ENCODE measurements at places on chromosomes 11 and 22.

DNA sequence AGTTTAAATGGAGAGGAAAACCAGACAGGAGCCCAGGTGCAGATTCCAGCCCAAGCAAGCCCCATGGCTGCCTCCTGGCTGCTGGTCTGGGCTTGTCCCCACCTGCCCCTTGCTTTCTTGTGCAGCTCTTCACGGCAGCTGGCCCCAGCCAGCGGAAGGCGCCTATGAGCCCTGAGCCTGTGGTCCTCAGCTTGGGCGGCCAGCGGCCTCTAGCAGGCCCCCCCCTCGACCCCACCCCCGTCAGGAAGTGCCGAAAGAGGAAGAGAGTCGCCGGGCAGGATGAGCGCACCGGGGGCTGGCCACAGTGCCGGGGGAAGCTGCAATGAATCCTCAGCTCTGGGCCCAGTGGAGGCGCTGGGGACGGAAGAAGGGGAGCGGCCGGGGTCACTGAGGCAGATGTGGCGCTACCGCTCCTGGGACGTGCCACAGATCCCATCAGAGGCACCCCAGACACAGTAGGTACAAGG is 2.1 kb upstream of the DGKZ start:
- no peak for DNase-seq

DNA sequence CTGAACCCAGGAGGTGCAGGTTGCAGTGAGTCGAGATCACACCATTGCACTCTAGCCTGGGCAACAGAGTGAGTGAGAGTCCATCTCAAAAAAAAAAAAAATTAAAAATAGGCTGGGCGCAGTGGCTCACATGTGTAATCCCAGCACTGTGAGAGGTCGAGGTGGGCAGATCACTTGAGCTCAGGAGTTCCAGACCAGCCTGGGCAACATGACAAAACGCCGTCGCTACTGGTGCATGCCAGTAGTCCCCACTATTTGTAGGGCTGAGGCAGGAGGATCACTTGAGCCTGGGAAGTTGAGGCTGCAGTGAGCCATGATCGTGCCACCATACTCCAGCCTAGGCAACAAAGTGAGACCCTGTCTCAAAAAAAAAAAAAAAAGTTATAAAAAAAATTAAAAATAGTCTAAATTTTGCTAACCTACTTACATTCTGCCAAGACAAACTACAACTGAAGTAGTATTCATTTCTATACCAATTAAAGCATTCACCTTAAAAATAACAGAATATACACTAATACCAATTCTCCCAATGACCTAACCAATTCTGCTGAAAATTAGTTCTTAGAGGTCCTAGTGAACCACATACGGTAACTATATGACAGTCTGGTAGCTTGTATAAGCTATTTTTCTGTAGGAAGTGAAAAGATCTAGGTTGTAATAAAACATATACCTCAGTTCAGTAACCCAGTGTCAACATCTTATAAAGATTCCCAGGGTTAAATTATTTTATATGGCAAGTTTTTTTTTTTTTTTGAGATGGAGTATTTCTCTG is 7.1 kb downstream of the DDX6 start:
- DNase-seq: no peak

DNA sequence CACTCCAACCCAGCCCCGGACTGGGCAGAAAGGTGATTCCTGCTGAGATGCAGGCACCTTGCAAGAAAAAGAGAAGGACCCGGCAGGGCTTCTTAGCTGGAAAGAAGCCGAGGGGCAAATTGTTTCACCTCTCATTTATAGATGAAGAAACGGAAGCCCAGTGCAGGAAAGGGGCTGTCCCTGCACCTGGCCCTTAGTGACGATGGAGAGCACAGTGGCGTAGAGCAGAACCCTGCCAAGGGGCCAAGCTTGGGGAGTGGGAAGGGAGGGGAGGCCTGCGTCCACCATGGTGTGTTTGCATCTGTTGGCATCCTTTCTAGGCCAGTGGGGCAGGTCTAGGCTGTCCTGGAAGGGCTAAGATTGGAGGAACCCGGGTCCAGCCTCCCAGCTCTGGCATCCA is 7.8 kb upstream of the MS4A15 start:
- no peak for DNase-seq

DNA sequence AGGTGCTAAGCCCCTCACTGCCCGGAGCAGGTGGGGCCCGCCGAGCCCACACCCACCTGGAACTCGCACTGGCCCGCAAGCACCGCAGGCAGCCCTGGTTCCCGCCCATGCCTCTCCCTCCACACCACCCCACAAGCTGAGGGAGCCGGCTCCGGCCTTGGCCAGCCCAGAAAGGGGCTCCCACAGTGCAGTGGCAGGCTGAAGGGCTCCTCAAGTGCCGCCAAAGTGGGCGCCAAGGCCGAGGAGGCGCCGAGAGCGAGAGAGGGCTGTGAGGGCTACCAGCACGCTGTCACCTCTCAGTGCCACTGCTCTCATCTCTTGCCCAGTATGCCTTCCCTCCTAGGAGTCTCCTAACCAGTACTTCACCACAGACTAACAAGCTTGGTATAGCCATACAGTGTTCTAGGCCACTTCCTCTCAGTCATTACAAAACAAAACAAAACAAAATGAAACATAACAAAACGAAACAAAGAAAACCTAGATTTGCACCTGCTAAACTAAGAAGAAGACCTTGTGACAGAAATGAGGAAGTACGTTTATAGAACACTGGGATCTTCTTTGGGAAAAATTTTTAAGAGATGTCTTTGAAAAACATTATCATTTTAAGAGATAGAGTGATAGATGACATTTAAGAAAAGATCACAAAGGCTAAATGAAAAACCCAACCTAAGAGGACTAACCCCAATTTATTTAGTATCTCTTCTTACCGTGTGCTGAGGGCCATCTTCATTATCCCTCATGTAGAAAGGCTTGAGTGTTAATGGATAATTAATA is 47.7 kb upstream of the GAB2 start:
- no peak for DNase-seq

DNA sequence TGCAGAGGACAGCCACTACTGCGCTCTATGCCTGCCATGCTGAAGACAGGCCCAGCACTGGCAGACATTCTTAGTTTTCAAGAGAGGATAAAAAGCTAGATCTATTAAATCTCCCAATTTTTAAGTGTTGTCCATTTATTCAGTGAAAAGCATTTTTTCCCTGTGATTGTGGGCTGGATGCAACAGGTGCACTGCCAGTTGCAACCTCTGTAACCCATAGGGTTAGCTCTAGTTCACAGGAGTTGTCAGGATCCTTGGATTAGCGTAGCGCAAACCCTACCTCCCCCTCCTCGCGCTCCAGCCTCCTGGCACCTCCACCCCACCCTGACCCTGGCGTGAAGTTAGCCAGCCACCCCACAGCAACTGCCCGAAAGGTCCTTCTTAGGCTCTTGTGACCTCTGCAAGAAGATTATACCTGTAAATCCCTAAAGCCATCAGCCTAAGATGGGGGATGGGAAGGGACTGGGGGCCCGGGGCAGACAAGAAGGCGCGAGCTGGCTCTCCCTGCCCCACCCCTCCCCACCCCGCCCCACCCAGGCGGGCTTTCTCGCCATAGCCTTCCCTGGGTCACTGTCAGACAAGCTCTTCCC is 30.9 kb downstream of the EIF3F start:
- no peak for DNase-seq

- DNase-seq: no peak
Observed at GRCh38 chr11:128505449-128506065, 81.8 kb downstream of the ETS1 start.

DNA sequence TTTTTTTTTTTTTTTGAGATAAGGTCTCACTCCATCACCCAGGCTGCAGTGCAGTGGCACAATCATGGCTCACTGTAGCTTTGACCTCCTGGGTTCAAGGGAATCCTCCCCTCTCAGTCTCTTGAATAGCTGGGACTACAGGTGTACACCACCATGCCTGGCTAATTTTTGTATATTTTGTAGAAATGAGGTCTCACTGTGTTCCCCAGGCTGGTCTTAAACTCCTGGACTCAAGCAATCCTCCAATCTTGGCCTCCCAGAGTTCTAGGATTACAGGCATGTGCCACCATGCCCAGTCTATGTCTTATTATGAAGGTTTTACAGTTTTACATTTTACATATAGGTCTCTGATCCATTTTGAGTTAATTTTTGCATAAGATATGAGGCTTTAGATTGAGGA is 20.4 kb upstream of the MAPK1 start:
- no peak for DNase-seq

DNA sequence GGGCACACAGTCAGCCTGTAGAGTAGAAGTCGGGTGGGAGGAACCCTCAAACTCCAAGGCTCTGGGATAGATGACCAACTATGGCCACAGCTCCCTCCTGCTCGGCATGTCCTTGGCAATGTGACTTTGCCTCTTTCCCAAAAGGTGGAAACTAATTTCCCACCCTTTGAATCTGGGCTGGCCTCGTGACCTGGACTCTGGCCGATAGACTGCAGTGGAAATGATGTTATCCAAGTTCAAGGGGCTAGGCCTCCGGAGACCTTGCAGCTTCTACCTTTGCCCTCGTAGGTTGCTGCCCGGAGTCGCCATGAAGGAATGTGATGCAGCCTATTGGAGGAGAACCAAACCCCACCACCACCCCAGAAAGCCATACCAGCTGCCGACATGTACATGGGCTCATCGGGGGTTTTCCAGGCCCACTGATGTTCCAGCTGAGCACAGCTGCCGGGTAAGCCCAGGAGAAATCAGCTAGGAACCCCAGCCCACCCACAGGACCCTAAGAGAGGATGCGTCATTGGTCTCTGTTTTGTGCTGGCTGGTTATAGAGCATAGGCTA is 30.4 kb downstream of the KCNJ4 start:
- no peak for DNase-seq

DNA sequence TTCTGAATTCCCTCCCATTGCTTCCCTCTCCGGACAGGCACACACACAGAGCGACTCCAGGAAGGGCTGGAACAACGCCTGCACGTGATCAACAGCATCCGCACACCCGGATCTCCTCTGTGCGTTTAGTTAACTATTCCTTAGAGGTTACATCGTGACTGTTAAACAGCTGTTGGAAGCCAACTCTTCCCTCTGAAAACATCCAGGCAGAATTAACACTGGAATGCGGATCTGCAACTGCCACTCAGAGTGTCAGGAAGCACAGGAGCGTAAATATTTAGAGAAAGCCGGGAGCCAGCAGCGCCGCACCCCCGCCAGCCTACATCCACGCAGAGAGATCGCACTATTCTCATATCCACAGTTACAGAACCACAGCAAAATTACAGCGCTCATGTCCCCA is 46.2 kb downstream of the SHANK2 start:
- DNase-seq: no peak

GRCh38 chr11:94017446-94017845 is 3.7 kb upstream of the HEPHL1 start:
- DNase-seq: no peak

- no peak for DNase-seq
Observed at GRCh38 chr11:772429-773390, 4.6 kb downstream of the GATD1 start.

GRCh38 chr11:97419729-97420128 is 1029.9 kb downstream of the JRKL start:
- DNase-seq: no peak

- no peak for DNase-seq
Observed at GRCh38 chr11:49377978-49378377, 169.6 kb upstream of the FOLH1 start.

GRCh38 chr11:126997196-126997595 is 3.4 kb downstream of the KIRREL3 start:
- no peak for DNase-seq

GRCh38 chr11:126485021-126485792 is 129.7 kb downstream of the ST3GAL4 start:
- DNase-seq: no peak

DNA sequence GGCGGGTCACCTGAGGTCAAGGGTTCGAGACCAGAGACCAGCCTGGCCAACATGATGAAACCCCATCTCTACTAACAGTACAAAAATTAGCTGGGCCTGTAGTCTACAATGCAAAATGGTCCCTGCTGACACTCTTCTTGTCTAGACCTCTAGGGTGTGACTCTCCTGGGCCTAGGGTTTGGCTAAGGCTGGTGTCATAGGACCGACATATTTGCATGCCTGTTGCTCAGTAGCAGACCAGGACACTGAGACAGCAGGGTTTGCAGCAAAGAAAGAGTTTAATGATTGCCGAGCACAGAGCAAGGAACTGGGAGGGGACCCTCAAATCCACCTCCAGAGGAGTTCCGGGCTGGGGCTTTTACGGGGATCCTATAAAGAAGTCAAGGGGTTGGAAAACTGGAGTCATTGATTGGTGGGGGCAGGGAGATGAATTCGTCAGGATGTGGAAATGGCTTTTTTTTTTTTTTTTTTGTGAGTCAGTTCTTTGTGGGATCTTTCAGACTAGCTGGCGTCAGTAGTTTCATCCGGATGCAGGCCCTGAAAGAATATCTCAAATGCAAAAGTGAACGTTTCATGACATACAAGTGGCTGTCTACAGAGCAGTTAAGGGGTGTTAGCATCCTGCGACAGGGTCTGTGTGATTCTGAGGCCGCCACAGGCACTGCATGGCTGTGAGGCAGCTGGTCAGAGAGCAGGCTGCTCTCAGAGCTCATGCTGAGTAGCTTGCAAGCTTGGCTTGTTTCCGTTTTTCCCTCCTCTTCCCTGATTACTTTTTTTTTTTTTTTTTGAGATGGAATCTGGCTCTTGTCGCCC is 27.2 kb upstream of the A4GALT start:
- no peak for DNase-seq

DNA sequence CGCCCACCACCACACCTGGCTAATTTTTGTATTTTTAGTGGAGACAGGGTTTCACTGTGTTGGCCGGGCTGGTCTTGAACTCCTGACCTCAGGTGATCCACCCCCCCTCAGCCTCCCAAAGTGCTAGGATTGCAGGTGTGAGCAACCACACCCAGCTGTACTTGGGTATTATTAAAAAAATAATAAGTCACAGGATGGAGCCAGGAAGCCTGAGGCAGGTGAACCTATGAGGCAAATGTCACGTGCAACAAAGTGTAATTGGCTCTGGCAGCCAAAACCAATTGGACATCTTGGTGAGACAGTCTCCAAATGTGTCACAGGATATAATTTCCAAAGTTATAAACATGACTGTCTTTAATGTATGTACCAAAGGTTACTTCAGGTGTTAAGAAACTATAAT is 24.0 kb upstream of the MALAT1 start:
- DNase-seq: no peak

DNA sequence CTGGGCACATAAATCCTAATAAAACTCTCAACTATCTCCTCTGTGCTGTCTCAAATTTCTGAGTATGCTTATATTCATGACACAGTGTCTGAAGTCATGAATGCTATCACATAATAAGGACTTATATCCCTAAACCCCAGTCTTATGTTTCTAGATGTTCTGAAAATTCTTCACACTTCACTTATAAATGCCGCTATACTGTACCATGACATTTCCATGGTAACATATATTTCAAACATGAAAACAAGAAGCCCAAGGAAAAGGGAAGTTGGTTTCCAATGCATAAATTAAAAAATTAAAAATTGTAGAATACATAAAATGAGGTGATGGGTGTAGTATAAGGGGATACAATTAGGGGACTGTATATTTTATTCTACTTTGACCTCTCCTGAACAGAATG is 11.7 kb downstream of the GVQW3 start:
- DNase-seq: no peak

Data from activated CD8-positive, alpha-beta memory T cell treated with anti-CD3 and anti-CD28 coated beads for 1 hour (primary cell).